Activated CD4-positive, alpha-beta T cell treated with anti-CD3 and anti-CD28 coated beads for 1 hour (primary cell): ENCODE measurements at places on chromosomes 13 and 19.

- DNase-seq = no peak
Observed at GRCh38 chr13:77325371-77325980, 1.4 kb downstream of the MYCBP2 start.

DNA sequence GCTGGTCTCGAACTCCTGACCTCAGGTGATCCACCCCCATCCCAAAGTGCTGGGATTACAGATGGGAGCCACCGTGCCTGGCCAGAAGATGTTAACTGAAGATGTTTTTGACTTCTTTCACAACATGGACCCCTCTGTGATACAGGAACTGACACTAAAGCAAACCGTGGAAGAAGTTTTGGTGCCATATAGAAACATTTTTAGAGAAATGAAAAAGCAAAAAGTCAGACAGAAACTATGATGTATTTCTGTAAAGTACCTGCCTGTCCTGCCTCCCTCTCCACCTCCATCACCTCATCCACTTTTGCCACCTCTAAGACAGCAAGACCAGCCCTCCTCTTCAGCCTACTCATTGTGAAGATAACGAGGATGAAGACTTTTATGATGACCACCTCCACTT lies 11.3 kb downstream of the FBXO27 start:
- DNase-seq = no peak

GRCh38 chr19:4577020-4577782 lies 17.7 kb upstream of the SEMA6B start:
- DNase-seq = no peak

- DNase-seq = no peak
Observed at GRCh38 chr13:49810567-49811526, 18.4 kb upstream of the KPNA3 start.

DNA sequence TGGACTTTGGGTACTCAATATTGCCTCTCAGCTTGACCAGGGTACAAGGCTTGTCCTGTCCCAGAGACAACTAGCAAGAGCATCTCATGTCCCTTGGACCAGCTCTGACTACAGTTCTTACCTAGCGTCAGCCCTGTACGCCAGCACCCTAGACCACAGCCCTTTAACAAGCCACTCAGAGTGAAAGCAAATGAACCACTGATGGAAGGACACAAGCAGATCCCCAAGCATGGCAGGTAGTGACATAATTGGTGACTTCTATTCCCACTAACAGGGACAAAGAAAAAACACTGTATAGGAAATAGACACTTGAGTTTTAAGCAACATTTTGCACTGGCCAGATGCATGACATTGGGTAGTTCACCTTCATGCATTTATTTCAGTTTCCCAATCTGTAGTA lies 8.8 kb upstream of the LRCH1 start:
- DNase-seq = no peak

DNA sequence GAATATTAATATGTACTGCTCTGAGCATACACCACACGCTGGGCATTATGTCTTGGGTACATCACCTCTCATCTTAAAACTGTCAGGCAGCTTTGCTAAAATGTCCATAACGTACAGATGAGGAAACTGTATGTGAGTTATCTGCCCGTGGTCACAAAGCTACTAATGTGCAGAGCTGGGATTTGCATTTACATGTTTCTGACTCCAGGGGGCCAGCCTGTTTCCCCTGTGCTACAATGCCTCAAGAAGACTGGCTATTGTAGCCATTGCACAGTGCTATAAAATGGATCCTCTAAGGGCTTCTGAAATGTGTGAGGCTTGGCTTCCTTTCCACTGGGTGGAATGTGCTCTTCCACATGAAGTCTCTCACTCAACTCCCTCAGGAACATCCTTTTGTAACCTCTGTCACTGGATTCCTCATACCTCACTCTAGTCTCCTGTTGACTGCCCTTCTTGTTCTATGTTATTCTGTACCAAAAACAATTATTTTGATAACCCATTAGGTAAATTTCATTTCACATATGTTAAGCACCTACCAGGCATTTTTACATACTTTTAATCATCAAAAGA lies 95.6 kb upstream of the HTR2A start:
- DNase-seq = no peak

DNA sequence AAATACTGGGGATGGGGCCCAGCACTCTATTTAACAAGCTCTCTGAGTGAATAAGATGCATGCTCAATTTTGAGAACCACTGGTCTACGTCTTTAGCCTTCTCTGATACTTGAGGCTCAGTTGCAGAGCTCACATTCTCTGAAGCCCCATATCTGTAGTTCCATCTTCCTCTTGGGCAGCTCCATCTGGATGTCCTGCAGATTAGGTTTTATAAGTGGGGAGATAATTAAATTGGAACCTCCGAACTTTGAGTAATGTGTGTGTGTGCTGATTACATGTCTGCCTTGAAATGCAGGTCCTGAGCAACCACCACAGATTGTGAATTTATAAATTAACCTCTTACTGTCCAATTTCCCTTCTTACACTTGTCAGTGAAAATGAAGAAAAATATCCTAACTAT lies 7.2 kb upstream of the RASL11A start:
- DNase-seq = no peak

GRCh38 chr13:29164116-29164515 lies 344.0 kb downstream of the MTUS2 start:
- no peak for DNase-seq

DNA sequence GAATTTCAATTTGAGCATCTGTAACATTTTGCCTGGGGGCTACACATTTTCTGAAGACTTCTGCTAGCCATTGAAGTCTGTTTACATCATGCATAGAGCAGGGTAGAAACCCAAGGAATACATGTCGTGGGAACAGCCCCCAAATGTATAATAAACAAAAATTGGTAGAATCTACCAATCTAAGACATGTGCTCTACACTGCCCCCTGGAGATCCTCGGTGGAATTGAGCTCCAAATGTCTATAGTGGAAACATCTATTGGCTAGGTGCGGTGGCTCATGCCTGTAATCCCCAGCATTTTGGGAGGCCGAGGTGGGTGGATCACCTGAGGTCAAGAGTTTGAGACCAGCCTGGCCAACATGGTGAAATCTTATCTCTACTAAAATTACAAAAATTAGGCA lies 57.3 kb downstream of the MBD3L2B start:
- peak; percentile 17 for DNase-seq

DNA sequence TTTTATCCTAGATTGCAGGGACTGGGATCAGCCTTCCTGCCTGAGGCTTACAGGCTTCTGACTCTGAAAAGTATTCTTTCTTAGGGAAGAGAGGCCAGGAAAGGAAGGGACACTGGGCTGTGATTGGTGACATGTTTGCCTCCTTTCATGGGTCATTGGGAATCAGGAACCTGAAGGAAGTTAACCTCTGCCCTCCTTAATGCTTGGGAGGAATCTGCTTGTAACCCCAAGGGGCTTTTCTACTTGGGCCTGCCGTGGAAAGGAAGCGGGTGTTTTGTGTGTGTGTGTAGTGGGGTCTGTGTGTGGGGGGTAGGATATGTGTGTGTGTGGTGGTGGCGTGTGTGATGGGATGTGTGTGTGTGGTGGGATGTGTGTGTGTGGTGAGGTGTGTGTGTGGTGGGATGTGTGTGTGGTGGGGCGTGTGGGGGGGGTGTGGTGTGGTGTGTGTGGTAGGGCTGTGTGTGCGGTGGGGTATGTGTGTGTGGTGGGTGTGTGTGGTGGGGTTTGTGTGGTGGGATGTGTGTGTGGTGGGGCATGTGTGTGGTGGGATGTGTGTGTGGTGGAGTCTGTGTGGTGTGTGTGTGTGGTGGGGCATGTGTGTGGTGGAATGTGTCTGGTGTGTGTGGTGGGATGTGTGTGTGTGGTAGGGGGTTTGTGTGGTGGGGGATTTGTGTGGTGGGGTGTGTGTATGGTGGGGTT lies 41.3 kb upstream of the NPAS1 start:
- DNase-seq = no peak

- no peak for DNase-seq
Observed at GRCh38 chr13:35210261-35210660, 266.2 kb downstream of the MAB21L1 start.

- DNase-seq = no peak
Observed at GRCh38 chr13:83709426-83710132, 172.7 kb downstream of the SLITRK1 start.

DNA sequence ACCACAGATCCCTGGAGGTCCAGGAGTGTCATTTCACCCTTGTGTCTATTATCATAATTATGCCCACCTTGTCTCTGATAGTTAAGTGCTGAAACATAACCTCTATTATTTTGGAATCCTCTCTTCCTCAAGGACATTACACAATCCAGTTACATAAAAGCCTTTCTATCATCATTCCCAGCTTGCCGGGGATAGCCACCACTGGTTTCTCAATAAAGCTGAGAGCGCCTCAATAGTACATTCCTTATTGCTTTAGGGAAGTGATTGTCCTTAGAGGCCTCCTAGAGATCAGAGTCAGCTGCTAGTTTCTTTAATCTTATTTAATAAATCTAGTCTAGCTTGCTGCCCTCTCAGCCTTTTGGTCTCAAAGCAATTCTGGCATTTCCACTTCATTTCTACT lies 490.0 kb upstream of the ATXN8OS start:
- DNase-seq = no peak

DNA sequence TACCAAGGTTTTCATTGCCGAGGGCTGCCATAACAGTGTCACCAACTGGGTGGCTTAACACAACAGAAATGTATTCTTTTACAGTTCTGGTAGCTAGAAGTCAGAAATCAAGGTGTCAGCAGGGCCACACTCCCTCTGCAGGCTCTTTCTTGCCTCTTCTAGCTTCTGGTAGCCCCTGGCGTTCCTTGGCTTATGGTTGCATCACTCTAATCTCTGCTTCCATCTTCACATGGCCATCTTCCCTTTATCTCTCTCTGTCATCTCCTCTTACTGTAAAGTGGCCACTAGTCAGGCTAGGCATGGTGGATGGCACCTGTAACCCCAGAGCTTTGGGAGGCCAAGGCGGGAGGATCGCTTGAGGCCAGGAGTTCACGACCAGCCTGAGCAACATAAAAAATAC lies 38.0 kb upstream of the MRI1 start:
- DNase-seq = no peak

GRCh38 chr19:29285878-29286277 lies 72.9 kb upstream of the UQCRFS1 start:
- DNase-seq = no peak

- DNase-seq = no peak
Observed at GRCh38 chr13:62040806-62041205, 625.2 kb upstream of the PCDH20 start.

- DNase-seq = no peak
Observed at GRCh38 chr19:16373532-16373931, 48.9 kb downstream of the KLF2 start.

- DNase-seq = no peak
Observed at GRCh38 chr13:50529154-50529882, 314.2 kb downstream of the DLEU7 start.

GRCh38 chr13:110423689-110424302 lies 116.7 kb downstream of the COL4A2 start:
- no peak for DNase-seq

DNA sequence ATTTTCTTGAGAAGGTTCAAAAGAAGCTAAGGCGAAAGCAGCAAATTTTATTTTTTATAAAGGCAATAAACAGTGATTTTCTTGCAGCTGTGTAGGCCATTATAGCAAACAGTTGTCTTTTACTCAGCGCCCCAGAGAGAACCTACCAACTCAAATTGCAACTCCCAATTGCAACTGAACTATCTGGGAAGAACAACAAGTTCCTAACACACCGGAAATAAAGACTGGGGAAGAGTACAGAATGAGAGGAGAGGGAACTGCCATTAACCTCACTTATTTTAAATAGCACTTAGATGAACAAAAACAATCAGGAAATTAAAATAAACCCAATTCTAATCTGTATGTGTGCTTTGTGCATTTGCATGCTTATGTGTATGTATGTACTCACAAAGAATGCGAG lies 171.1 kb downstream of the KCTD12 start:
- DNase-seq = no peak

- peak; percentile 32 for DNase-seq
Observed at GRCh38 chr19:6551607-6552450, 21.0 kb downstream of the TNFSF9 start.

DNA sequence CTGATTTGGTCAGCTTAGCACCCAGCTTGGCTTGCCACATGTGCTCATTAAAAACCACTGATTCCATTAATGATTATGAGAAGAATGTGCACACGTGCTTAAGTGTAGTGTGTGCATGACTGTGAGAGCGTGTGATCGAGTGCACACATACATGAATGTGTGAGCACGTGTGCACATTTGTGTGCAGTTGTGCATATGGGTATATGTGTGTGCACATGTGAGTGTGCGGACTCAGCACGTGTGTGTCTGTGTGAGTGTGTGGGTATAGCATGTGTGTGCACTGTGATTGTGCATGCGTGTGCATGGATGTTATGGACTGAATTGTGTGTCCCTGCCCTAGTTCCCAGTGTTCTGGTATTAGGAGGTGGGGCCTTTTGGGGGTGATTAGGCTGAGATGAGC lies 202.1 kb upstream of the ZNF536 start:
- no peak for DNase-seq

DNA sequence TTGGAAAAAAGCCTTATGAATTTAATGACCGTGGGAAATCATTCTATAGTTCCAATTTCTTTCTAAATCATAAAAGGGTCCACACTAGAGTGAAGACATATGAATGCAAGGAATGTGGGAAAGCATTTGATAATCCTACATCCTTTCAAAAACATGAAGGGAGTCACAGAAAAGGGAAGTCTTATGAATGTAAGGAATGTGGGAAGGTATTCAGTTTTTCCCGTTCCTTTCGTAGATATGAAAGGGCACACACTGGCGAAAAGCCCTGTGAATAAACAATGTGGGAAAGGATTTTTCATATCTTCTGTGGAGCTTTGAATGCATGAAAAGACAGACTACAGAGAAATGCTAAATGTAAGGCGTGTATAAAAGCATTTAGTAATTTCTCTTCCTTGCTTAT lies 27.0 kb downstream of the ZNF20 start:
- no peak for DNase-seq

DNA sequence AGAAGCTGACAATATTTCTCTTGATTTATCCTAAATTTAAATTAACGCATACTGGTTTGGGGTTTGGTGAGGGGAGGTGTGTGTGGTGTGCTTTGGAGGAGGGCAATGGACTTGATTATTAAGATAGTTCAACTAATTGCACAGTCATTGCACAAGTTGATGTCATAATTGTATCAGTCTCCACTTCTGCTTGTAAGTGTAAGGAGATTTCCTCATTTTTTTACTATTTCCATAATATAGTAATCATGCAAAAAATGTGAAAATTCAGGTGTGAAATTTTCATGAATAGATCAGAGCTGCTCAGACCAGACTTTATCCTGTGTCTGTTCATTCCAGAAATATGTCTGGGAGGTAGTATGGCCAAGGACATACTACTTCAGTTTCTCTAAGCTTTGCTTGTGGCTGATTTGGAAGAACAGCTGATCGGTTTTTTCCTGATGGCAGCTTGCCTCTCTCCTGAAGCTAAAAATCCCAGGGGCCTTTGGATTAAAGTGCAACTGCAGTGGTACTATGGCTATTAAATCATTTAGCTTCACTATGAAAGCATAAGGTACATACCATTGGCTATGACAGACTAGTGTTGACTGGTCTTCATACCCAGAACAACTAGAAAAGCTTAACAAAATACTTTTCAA lies 201.8 kb upstream of the MIR17HG start:
- no peak for DNase-seq
